Activated naive CD8-positive, alpha-beta T cell treated with anti-CD3 and anti-CD28 coated beads, Interleukin-2, amount 10 ng/mL, durations not matched to agents 7 days and 5 days (primary cell): ENCODE measurements at places on chromosomes 11 and 22. TPM values are rescaled to one million over a fixed set of nuclear protein-coding genes. Genes with fewer than 3 reads are reported as not detected.

GRCh38 chr11:27242591-27242990 is 120.4 kb downstream of the CCDC34 start:
- peaks cover 8% of the 10 kb centered on the region for H3K27me3 ChIP-seq
- no peaks in the 10 kb centered on the region for H3K4me1 ChIP-seq
- H3K36me3 ChIP-seq, result no peaks in the 10 kb centered on the region
- H3K27ac ChIP-seq, result no peak overlapping the region

- H3K27me3 ChIP-seq, result no peaks in the 10 kb centered on the region
- no peak overlapping the region for H3K27ac ChIP-seq
- H3K4me3 ChIP-seq, result no peak overlapping the region
- H3K36me3 ChIP-seq, result no peaks in the 10 kb centered on the region
- no peak for DNase-seq
Observed at GRCh38 chr11:85307366-85307765, 319.8 kb downstream of the DLG2 start.

DNA sequence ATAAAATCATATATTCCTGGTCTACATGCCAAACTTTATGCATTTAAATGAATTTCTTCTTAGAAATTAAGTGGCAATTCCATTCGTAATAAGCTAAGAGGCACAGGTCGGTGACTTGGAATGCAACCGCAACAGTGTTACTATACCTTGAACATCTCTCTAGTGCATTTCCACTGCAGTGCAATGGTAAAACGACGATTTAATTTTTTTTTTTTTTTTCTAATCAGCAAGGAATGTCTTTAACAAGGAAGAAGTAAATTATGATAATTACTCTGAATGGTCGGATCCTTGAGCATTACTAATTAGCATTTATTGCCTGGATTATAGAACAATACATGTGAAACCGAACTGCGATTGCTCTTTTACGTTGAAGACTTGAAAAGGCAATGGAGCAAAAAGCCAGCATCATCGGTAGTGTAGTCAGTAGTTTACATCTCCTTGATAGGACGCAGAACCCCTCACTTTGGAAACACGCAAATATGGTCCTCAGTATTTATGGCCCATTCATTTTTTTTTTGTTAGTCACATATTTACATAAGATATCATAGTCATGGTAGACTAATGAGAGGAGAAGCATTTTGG is 20.2 kb downstream of the BLID start:
- H3K4me3 ChIP-seq, result no peak overlapping the region
- no peak overlapping the region for H3K27ac ChIP-seq
- H3K36me3 ChIP-seq, result no peaks in the 10 kb centered on the region
- H3K27me3 ChIP-seq, result peaks cover 17% of the 10 kb centered on the region

DNA sequence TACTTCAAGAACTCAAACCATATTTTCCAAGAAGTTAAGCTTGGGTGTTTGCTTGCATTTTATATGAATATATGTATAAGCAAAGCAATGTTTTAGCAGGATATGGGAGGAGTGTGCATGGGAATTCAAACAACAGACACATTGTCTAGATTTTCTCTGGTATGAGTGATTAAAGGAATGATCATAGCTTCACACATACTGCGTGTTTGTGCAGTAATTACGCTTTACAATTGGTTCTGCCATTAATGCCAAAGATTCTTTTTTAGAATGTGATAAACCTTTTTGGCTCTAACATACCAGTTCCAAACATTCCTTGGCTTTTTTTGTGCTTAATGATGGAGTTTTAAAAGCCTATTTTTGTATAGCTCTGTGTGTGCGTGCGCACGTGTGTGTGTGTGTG is 54.0 kb downstream of the CCDC34 start:
- H3K27ac ChIP-seq, result no peak overlapping the region
- no peaks in the 10 kb centered on the region for H3K36me3 ChIP-seq
- DNase-seq, result no peak

GRCh38 chr11:66015936-66016792 is 4.4 kb downstream of the CST6 start:
- H3K4me1 ChIP-seq, result peaks cover 3% of the 10 kb centered on the region
- peaks cover 16% of the 10 kb centered on the region for H3K27me3 ChIP-seq
- H3K4me3 ChIP-seq, result no peak overlapping the region
- no peak overlapping the region for H3K27ac ChIP-seq
- H3K36me3 ChIP-seq, result no peaks in the 10 kb centered on the region

- no peaks in the 10 kb centered on the region for H3K36me3 ChIP-seq
- no peaks in the 10 kb centered on the region for H3K4me1 ChIP-seq
- H3K4me3 ChIP-seq, result no peak overlapping the region
- H3K27ac ChIP-seq, result no peak overlapping the region
- peaks cover 4% of the 10 kb centered on the region for H3K27me3 ChIP-seq
Observed at GRCh38 chr11:117421041-117421440, 93.4 kb downstream of the CEP164 start.

- H3K27me3 ChIP-seq, result peaks cover 2% of the 10 kb centered on the region
- no peaks in the 10 kb centered on the region for H3K4me1 ChIP-seq
- H3K27ac ChIP-seq, result no peak overlapping the region
- no peaks in the 10 kb centered on the region for H3K36me3 ChIP-seq
- H3K4me3 ChIP-seq, result no peak overlapping the region
Observed at GRCh38 chr11:78654866-78655265, 80.2 kb upstream of the NARS2 start.

DNA sequence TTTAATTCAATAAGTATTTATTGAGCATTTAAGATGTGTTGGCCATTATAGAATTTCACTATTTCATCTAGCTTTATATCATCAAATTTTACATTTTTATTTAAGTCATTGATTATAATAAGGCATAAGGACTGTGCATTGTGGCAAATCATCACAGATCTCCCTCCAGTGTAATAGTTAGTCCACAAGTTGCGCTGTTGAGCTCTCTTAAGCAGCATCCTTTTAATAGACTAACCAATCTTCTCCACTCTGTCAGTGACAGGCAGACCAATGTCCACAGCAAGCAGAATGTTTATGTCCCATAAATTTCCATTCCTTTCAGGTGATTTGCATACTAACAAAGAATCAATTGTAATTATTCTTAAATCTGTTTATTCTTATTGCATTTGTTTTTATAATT is 595.3 kb upstream of the CCDC90B start:
- no peak overlapping the region for H3K4me3 ChIP-seq
- no peak for DNase-seq
- H3K4me1 ChIP-seq, result no peaks in the 10 kb centered on the region
- no peaks in the 10 kb centered on the region for H3K27me3 ChIP-seq
- H3K27ac ChIP-seq, result no peak overlapping the region

- H3K36me3 ChIP-seq, result no peaks in the 10 kb centered on the region
- no peak for DNase-seq
- H3K27ac ChIP-seq, result no peak overlapping the region
- H3K4me3 ChIP-seq, result no peak overlapping the region
- H3K27me3 ChIP-seq, result no peaks in the 10 kb centered on the region
Observed at GRCh38 chr11:92416971-92417725, 192.5 kb downstream of the FAT3 start.

GRCh38 chr22:45280587-45280980 is 4.2 kb upstream of the UPK3A start:
- H3K4me3 ChIP-seq, result no peak overlapping the region
- DNase-seq, result no peak
- H3K4me1 ChIP-seq, result peaks cover 6% of the 10 kb centered on the region
- no peaks in the 10 kb centered on the region for H3K36me3 ChIP-seq
- H3K27ac ChIP-seq, result no peak overlapping the region

DNA sequence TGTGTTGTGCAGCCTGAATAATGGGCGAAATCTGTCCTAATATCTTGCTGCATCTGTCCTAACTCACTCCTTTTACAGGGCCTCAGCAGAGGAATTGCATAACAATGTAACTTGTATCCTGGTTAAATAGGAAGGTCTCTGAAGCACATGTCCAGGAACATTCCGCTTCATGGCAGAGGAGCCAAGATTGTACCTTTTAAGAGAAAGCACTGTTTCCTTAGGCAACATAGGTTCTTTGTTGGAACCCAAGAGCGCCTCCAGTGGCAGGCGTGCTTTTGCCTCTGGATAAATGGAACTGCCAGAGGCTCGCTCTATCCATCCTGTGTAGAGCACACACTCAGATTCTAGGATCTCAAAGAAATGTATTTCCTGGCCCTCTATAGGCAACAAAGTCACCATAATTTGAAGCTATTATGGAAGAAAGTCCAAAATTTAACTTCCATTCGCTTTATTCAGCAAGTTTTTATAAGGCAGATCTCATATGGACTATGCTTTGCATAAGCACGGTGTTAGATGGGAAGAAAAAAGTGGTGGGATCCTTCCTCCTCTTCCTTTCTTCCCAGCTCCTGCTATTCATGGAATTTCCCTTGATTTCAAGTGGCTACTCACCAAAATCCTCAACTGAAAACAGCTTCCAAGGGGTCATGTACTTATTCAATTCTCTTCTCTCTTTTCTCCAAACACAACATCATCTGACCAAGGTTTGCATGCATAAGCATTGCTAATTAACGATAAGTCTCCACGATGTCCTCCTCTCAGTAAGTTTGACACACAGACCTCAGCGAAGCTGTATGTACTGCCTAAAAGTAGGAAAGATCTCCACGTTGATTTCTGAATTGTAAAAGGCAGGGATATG is at the start of gene BLID:
Gene BLID, minus strand, starts transcription at position 692 of the 856 bp plus-strand sequence. Its CDS starts 293 bp downstream, at position 399.
- H3K4me3 ChIP-seq, result no peak within 1 kb of the TSS
- no peaks in the 10 kb centered on the region for H3K36me3 ChIP-seq
- H3K4me1 ChIP-seq, result no peaks in the 10 kb centered on the region

GRCh38 chr22:38132136-38132535 is 21.7 kb upstream of the BAIAP2L2 start:
- no peak overlapping the region for H3K4me3 ChIP-seq
- H3K27me3 ChIP-seq, result no peaks in the 10 kb centered on the region
- peaks cover 3% of the 10 kb centered on the region for H3K4me1 ChIP-seq
- no peak overlapping the region for H3K27ac ChIP-seq

DNA sequence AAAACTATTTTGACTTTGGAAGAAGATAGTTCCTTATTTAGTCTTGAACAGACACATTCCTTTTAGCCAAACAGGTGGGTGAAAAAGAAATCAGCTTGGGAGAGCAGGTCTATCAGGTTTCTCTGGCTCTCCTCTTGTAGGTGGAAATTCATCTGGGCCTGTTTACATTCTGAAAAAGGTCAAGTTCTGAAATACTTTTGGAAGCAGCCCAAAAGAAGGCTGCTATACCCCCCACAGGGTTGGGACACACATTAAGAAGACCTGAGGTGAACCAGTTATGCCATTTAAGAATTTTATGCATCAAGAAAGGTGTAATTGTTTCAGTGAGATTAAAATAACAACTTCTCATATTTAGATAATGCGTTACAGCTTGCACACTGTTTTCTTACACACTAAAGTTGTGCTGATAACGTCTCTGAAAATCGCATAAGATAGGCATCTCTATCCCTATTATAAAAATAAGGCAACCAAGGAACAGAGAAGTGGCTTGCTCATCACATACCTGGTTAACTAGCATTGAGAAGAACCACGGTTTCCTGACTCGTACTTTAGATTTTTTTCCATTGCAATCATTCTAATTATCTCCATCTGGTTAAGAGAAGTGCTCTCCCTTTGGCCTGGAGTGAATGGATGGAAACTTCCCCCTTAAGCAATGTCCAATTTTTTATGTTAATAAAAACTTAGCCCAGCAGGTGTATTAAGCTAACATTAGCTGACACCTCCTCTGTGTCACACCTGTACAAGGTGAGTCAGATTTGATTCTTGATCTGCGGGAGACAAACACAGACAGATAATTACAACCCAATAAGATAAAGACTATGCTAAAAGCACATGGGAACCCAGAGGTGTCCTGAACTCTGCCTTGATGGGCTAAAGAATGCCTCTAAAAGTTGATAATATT is 60.5 kb upstream of the UCP3 start:
- H3K4me1 ChIP-seq, result peaks cover 2% of the 10 kb centered on the region
- no peak overlapping the region for H3K27ac ChIP-seq
- H3K4me3 ChIP-seq, result no peak overlapping the region
- H3K36me3 ChIP-seq, result peaks cover 40% of the 10 kb centered on the region

DNA sequence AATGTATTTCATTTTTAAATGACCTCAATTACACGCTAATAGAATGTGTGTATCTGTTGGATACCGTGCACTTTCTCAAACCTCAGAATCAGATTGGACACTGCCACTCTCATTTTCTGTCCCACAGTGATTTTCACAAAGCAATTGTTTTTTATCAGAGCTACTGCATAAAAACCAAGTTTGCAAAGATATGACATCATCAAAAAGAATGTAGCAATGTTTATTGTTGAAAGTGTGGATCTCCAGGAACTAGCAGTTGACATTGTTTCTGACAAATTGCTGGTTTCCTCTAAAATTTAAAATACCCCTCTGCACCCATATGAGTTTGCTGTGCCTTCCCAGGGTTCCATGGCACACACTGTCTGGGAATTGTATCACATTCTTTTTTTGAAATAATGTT is 362.7 kb upstream of the DDI1 start:
- H3K4me3 ChIP-seq, result no peak overlapping the region
- peaks cover 3% of the 10 kb centered on the region for H3K27me3 ChIP-seq
- DNase-seq, result no peak
- H3K27ac ChIP-seq, result no peak overlapping the region
- no peaks in the 10 kb centered on the region for H3K4me1 ChIP-seq
- H3K36me3 ChIP-seq, result no peaks in the 10 kb centered on the region

GRCh38 chr11:26860091-26860780 is 133.7 kb upstream of the FIBIN start:
- no peak for DNase-seq
- no peaks in the 10 kb centered on the region for H3K36me3 ChIP-seq
- no peak overlapping the region for H3K27ac ChIP-seq
- H3K4me3 ChIP-seq, result no peak overlapping the region
- H3K4me1 ChIP-seq, result no peaks in the 10 kb centered on the region
- no peaks in the 10 kb centered on the region for H3K27me3 ChIP-seq

DNA sequence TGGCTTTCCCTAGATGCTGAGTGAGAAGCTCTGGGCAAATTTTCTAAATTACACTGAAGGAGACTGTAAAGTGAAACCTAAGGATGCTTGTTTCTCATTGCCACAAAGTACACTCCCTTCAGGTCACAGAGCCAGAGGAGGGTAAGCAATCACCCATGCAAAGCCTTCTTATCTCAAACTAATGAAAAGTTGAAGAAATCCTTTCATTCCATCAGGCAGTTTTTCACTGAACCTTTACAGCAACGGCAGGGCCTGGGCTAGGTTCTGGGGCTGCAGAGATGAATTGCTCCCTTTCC is 106.2 kb downstream of the RASSF10 start:
- H3K4me3 ChIP-seq, result no peak overlapping the region
- H3K36me3 ChIP-seq, result no peaks in the 10 kb centered on the region
- no peak overlapping the region for H3K27ac ChIP-seq
- no peak for DNase-seq

GRCh38 chr11:115134926-115135325 is 369.3 kb downstream of the CADM1 start:
- peaks cover 1% of the 10 kb centered on the region for H3K4me1 ChIP-seq
- no peak overlapping the region for H3K27ac ChIP-seq
- no peaks in the 10 kb centered on the region for H3K36me3 ChIP-seq
- no peaks in the 10 kb centered on the region for H3K27me3 ChIP-seq

GRCh38 chr11:33891714-33892327 is at the start of gene LMO2:
Gene LMO2 (minus strand): TSS chr11:33892076. CDS start chr11:33869716, 22,360 bp downstream.
- no peak within 1 kb of the TSS for H3K27ac ChIP-seq
- peaks cover 36% of the 10 kb centered on the region for H3K4me1 ChIP-seq
- no peak for DNase-seq
- peaks cover 70% of the 10 kb centered on the region for H3K27me3 ChIP-seq
- H3K36me3 ChIP-seq, result no peaks in the 10 kb centered on the region

Gene OR5P2
- not detected for total RNA-seq

Gene SCGB2A2
- total RNA-seq, result not detected

Gene TEF
- 3.6 TPM for total RNA-seq

Gene CDKN1C
- total RNA-seq, result 3.1 TPM

Gene TIMM10B
- 41.3 TPM for total RNA-seq

Gene HTR3A
- total RNA-seq, result not detected

Gene TIGD3
- 1.2 TPM for total RNA-seq

Gene TRMT2A
- total RNA-seq, result 118 TPM

Gene PATE1
- not detected for total RNA-seq
